ENCODE measurements at places on chromosomes 6 and 20.

DNA sequence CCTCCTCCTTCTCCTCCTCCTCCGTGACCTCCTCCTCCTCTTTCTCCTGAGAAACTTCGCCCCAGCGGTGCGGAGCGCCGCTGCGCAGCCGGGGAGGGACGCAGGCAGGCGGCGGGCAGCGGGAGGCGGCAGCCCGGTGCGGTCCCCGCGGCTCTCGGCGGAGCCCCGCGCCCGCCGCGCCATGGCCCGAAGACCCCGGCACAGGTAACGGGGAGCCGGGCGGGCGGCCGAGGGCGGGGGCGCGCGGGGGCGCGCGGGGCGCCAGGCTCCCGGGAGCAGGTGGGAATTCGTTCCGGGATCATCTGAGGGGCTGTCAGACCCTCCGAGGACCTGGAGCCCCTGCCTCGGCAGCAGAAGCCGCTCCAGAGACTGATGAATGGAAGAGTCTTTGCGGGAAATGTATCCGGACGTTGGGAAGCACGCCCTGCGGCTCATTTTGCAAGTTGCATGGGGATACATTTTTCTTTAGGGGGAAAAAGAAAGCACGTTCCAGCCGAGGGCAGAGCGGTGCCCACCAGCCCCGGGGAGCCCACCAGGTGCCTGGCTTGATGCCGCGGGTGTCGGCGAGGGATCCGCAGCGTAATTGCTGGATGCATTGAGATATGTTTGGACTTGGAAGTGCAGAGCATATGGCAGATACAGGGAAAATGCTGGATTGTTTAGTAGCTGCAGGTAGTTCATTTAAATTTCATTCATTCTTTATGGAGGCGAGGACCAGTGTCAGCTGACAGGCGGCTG lies 394 bp downstream of the MYB start:
- DNase-seq = no peak

GRCh38 chr6:92753956-92754355 lies 665.4 kb downstream of the EPHA7 start:
- no peak for DNase-seq

- peak; percentile 68 for DNase-seq
Observed at GRCh38 chr6:43972913-43973300, 154.3 kb downstream of the MRPL14 start.

GRCh38 chr6:3776881-3777507 lies 25.5 kb upstream of the PXDC1 start:
- no peak for DNase-seq

DNA sequence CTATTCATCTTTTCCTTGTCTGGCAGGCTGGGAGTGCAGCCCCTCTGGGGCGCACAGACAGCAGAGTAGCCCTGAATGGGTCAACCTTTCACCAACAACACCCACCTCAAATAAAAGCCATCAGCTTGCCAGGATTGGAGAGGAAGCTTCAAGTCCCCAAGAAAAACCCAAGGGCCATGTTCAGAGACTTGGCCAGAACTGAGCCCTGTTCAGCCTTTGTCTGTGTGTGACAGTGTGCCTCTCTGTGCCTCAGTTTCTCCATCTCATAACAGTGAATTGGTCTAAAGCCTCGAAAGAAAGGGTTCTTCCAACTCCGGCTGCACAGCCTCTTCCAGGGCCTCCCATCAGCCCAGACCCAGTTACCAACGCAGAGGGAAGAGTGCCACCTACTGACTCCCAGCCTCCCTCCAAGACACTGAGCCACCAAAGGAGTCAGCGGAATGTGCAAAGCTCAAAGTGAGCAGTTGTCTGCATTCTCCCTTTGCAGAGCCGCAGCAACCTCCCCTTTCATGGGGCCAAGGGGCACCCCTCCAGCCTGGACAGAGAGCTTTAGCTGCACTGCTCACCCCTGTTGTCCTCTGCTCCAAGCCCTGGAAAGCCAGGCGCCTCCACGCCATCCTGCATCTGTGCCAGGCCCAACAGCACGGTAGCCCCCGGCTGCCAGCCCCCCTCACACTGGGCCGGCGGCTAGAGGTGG lies 82.7 kb upstream of the TOP1 start:
- no peak for DNase-seq

DNA sequence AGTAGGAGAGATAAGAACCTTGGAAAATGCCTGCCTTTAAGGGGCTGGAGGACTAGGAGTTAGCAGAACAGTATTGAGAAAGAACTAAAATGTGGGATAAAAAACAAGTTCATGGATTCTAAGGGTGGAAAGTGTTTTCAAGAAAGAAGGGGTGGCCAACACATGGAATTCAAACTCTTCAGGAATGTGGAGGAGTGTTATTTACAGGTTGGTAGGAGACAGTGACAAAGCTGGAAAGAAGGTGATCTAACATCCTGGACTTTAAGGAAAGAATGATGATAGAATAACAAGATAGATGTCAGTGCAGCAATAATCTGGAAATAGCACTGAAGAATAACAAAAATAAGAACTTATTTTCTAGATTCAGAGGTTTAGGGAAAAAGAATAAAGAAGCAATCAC lies 54.0 kb upstream of the TNFRSF21 start:
- DNase-seq = no peak

DNA sequence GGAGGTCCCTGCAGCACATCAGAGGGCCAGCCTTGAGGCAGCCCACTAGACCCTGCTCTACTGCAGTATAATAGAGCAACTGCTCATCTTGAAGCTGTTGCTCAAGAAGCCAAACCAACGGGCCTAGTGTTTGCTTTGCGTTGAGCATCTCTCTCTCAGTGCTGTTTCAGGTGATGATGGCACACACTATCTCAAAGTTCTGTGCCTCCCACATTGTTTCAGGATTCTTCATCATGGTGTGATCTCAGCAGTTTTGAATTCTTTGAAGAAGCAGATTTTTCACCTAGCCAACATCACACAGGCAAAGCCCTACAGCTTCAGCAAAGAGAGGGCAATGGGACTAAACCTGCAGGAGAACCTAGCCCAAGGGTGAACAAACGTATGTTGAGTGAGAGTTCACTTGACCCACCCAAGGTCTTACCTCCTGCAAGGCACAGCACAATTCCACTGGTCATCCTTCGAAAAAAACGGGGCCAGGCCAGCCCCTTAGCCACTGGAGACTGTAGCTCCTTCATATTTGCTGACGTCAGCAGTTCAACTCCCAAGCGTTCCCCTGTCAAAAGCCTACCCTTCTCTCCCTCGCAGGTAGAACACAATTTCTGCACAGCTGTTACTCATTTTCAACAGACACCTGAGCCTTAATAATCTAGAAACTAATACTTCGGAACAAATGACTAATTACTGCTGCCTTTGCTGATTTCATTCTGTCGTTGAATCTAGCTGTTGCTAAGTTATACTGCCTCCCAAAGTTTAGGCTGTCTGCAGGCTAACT lies 15.8 kb downstream of the MYB start:
- no peak for DNase-seq

DNA sequence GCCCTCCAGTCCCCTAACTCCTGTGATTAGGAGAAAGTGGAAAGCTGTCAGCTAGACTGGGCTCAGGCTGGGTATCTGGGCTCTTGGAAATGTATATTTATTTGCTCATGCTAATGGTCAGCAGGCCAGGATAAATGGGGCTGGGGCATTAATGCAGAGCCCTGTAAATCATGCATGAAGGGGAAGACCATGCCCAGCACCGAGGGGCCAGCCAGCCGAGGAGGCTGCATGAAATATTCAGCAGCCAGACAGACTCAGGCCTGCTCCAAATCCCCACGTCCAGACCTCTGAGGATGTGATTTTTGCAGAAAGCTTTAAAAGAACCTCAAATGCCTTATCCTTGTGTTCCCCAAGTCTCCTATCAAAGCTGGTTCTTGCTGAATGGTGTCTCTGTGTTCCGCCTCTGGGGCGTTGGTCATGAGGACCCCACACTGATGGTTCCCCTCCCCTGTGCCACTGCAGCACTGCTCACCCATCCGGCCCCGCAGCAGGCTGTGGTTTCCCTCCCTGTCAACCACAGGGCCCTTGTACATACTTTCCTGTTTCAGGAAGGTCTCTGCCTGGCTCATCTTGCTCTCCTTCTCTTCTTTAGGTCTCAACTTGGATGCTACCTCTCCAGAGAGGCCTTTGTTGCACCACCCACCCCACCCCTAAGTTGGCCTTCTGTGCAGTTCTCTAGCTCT lies 358.4 kb downstream of the CDH26 start:
- DNase-seq = no peak

- no peak for DNase-seq
Observed at GRCh38 chr6:168448243-168448855, 7.4 kb downstream of the SMOC2 start.

GRCh38 chr20:9161311-9161710 lies 92.4 kb downstream of the PLCB4 start:
- no peak for DNase-seq

DNA sequence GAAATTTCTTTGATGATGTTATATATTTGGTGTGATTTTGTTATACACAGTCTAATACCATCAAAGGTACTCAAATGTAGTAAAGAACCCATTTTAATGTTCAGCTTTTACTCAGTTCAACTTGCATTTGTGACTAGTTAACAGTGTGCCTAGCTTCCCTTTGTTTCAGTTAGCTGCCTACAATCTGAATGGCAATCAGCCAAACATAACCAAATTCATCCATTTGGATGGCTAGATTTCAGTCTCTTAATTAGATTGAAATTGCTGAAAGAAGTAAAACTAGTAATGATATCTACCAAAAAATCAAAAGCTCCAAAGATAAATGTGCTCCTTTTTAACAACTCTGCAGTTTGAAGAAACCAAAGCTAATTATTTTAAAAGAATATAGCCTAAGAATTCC lies 6.9 kb downstream of the EPHA7 start:
- no peak for DNase-seq

DNA sequence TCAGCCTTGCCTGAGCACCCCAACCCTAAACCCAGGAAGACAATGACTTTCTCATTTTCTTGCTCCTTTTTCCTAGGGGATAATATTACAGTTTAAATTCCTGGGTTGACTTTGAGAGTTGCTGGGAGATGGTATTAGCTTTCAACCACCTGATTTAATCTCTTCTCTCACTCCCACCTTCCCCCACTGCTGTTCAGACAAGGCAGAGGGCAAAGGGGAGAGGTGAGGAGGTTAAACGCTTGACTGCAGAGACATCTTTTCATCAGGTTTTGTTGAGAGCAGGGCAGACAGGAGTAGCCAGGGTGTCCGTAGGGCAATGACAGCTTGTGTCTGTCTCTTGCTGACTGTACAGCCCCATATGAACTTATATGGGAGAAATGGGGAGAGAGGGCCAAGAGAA lies 811.2 kb downstream of the MAFB start:
- DNase-seq = no peak

DNA sequence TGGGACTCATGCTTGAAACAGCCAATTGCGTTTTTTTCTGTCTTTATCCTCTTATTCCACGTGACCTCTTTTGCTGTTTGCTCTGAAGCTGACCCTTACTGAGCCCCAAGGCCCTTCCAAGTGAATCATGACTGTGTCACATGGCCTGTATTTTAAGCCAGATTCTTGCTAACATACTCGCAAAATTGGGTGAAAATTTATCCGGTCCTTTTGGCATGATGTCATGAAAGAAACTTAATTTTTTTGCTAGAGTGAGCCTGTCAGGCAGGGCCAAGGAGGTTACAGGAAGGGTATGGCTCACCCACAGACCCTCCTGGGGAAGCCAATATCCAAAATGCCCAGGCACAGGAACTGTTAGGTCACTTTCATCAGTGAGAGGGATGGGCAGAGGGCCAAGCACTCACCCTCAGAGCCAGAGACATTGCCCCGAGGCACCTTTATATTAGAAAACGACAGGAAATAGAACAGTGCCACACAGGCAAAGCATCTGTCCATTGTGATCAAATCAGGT lies 296.7 kb downstream of the CDH26 start:
- no peak for DNase-seq

DNA sequence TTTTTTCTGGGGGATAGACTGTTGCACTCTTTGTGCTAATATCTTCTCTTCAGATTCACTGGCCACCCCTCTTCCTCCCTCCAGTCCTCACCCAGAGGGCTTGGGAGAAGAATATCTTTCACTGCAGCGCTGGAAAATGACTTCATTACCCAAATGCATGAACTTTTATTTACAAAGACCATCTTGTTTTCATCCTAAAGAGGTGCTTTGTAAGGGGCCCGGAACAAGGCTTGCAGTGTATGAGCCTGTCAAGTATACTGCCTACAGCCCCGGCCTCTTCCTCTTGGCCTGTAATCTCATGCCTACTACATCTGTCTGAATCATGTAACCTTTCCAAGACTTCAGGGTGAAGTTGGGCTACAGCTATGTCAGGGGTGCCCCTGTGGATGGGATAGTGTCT lies 554 bp upstream of the LAMA4 start:
- DNase-seq = no peak

GRCh38 chr6:143673669-143674068 lies 4.1 kb upstream of the PHACTR2 start:
- no peak for DNase-seq

DNA sequence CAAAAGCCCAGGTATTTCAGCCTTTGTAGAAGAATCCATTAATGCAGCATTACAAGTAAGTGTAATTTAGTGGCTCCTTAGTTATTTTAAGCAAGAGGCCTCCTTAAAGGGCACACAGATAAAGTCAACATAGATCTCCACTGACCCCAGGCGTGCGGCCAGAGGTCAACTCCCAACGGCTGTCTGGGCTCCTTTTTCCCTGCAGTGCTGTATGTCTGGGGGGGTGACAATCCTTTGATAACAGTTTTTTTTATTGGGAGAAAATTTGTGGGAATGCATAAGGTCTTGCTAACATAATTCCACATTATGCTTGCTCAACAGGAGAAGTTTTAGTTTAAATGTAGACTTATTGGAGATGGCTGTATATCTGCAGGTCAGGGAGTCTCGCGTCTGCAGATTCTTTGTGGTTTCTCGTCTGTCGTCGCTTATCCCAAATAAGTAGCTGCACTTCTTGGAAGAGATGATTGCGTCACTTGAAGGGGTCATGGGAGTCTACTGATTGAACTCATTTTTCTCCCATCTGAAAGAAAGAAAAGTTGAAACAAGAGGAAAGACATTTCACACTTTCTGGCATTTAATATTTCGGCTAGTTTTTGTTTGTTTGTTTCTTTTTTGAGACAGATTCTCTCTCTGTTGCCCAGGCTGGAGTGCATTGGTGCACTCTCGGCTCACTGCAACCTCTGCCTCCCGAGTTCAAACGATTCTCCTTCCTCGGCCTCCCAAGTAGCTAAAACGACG lies 151.7 kb upstream of the AKAP12 start:
- no peak for DNase-seq

DNA sequence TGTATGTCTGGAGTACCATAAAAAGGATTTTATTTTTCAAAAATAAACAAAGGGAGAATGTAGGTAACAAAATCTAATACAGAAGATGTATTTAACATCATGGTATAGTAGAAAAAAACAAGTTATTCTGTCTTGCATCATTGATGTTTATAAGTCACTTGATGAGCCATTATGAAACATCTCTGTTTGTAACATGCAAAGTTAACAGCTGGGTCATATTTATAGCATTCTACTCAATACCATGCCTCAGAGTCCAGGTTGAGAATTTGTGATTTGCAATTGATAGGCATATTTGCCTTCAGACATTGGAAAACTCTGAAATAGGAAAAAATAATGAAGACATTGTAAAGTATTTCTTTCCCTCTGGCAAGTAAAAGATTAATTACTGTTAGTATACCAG lies 52.3 kb upstream of the IL20RA start:
- DNase-seq = no peak

- no peak for DNase-seq
Observed at GRCh38 chr6:98380589-98380988, 453.8 kb upstream of the POU3F2 start.

GRCh38 chr6:114131945-114132344 lies 161.0 kb upstream of the HDAC2 start:
- no peak for DNase-seq

GRCh38 chr20:3751675-3752385 lies 15.7 kb downstream of the ADISSP start:
- DNase-seq = no peak

- peak; percentile 28 for DNase-seq
Observed at GRCh38 chr6:35084511-35085203, 56.5 kb downstream of the TCP11 start.

All from right lobe of liver (tissue), 6 donors.